ENCODE measurements at places on chromosomes 13 and 19.

DNA sequence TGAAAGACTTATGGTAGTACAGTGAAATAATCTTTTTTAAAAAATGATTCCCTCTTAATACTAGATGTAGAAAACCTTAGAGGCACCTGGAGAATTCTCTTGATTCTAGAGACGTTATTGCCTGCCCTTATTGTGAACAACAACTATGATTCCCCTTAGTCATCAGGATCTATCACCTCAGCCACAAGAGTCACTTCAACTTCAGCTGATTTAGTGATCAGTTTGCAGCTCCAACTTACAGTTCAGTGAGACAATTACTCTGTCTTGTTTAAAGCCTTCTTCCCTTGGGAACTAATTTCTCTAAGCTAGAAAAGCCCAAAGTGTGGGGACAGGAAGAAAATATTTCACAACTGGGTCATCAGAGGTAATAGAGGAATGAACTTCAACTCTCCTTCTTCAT lies 254.3 kb upstream of the SLITRK1 start:
- DNase-seq = no peak

GRCh38 chr13:109756778-109757177 lies 29.6 kb downstream of the IRS2 start:
- DNase-seq = no peak

DNA sequence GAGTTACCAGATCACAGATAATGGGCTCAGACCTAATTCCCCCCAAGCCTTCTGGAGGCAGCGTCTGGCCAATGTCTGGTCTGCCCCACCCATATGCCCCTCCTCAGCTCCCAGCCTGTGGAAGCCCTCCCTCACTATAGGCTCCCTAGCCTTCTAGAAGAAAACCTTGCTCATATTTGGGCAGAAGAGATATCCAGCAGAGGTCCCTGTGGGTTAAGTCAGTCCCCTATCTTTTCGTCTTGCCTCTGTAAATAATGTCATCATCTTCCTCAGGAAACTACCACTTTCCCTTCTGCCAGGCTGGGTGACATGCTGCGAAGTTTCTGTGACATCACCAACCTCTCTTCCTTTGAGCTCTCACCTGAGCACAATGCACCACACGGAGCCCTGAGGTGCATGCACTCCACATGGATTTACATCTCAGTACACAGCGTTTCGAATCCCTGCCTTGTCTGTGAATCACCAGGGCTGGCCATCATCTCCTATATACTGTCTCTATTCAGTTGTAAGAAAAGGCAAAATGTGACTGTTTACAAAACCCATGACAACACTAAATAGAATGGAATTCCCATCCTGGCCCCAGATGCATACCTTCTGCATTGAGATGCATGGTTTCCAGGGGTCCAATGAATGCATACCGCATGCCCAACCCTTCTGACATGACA lies 112.8 kb downstream of the CRYL1 start:
- no peak for DNase-seq

DNA sequence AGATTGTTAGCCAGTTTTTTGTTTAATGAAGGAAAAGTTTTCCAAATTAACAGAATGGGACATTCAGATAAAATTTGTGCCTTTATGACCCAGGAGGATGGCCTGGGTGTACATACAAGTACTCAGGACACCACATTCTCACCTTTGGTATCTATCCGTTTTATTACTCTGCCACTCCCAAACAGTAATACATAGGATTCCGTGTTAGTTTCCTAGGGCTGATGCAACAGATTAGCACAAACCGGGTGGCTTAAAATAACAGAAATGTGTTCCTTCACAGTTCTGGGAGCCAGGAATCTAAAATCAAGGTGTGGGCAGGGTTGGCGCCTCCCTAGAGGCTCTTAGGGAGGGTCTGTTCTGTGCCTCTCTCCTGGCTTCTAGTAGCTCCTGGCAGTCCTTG lies 129.9 kb downstream of the GGACT start:
- no peak for DNase-seq

- no peak for DNase-seq
Measured at GRCh38 chr13:25946321-25946720, 105.5 kb downstream of the SHISA2 start.

DNA sequence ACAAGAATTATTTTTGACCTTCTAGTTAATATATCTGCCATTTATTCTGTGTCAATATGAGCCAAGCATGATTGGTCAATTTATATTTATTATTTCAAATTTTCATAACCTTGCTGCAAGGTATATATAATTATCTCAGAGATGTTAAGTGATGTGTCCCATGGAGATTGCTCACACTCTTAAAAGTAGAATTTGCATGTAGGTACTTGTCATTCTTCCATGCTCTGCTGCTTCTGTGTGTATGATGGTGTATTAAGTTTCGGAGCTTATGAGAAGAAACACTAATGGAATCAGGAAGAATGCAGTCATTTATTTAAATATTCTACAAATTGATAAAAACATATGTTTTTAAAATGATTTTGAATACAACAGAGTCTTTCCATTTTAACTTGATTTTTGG lies 586.8 kb upstream of the MIR17HG start:
- no peak for DNase-seq

GRCh38 chr13:112700291-112701060 lies 10.6 kb downstream of the ATP11A start:
- no peak for DNase-seq

- no peak for DNase-seq
Measured at GRCh38 chr13:32035716-32036115, 4.1 kb downstream of the FRY start.

DNA sequence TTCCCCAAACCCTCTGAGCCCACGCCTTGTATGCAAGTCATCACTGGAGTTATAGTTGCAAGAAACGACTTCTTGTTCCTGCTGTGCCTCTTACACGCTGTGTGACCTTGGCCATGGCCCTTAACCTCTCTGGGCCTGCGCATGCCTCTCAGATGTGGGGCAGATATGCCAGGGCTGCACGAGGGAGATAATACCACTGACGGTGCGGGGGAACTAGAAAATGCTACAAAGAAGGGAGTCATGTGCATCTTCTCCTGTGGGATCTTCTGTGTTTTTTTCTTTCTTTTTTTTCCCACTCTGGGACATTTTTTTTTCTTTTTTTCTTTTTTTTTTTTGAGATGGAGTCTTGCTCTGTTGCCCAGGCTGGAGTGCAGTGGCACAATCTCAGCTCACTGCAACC lies 4.3 kb upstream of the SAMD1 start:
- no peak for DNase-seq

- no peak for DNase-seq
Measured at GRCh38 chr19:37718304-37718703, 1.3 kb downstream of the ZNF607 start.

- DNase-seq = no peak
Measured at GRCh38 chr13:89925107-89925506, 1422.4 kb upstream of the MIR17HG start.

DNA sequence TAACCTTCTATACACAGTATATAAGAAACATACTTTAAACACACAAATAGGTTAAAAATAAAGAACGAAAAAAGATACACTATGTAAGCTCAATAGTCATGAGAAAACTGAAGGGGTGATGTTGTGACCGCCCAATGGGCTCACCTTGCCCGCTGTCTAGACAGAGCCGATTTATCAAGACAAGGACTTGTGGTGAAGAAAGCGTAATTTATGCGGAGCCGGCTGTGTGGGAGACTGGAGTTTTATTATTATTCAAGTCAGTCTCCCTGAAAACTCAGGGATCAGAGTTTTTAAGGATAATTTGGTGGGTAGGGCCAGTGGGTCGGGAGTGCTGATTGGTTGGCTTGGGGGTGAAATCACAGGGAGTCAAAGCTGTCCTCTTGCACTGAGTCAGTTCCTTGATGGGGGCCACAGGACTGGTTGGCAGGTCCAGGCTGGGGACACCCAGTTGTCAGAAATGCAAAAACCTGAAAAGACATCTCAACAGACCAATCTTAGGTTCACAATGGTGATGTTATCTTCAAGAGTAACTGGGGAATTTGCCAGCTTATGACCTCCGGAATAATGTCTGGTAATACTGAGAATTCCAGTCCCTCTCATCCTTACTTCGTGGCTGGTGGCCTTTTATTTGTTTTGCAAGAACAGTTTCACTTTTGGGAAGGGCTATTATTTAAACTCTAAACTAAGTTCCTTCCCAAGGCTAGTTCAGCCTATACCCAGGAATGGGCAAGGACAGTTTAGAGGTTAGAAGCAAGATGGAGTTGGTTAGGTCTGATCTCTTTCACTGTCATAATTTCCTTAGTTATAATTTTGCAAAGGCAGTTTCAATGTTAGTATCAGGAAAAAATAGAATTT lies 96.6 kb downstream of the UBL3 start:
- DNase-seq = no peak

- no peak for DNase-seq
Measured at GRCh38 chr13:46565808-46566750, 13.1 kb downstream of the LRCH1 start.

GRCh38 chr13:90899416-90899815 lies 448.1 kb upstream of the MIR17HG start:
- no peak for DNase-seq

DNA sequence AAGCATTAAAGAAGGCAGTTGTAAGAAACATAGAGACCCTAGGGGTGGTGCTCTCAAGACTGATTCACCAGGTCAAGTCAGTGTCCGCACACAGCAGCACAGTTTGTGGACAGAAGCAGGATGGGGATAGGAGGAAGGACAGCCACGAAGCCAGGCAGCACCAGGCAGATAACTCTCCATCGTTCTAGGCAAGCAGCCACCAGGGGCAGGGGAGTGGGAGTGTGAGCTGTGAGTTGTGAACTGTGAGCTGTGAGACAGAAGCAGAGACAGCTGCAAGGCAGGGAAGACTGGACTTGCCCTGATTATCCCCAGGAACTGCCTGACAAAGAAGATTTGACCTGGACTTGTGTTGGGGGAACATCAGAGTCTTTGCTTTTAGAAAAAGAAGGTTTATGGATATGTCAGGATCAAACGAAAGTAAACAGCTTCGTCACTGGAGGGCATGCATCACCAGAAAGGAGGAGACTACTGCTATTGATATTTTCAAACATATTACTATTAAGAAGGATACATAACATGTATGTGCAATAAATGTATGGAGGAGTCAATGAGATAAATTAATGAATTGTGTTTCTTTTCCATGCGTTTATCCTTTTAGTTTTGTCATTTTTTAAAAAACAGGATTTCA lies 286.1 kb downstream of the IRS2 start:
- no peak for DNase-seq

- no peak for DNase-seq
Measured at GRCh38 chr19:21166436-21166835, 24.6 kb downstream of the ZNF431 start.

DNA sequence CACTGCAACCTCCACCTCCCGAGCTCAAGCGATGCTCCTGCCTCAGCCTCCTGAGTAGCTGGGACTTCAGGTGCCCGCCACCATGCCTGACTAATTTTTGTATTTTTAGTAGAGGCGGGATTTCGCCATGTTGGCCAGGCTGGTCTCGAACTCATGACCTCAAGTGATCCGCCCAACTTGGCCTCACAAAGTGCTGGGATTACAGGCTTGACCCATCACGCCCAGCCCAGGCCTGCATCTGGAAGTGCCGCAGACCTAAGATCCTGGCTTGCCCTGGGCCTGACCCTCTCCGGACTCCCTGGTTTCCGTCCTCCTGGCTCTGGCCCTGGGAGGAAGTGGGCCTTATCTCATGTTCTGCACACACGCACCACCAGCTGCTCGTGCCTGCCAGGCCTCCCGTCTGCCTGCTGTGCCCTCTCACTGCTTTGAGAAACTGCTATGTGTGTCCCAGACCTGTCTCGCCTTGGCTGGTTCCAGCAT lies 4.7 kb upstream of the PTGIR start:
- no peak for DNase-seq

GRCh38 chr13:31629085-31629780 lies 110.1 kb upstream of the RXFP2 start:
- no peak for DNase-seq

- no peak for DNase-seq
Measured at GRCh38 chr13:35643625-35644024, 167.1 kb upstream of the MAB21L1 start.

DNA sequence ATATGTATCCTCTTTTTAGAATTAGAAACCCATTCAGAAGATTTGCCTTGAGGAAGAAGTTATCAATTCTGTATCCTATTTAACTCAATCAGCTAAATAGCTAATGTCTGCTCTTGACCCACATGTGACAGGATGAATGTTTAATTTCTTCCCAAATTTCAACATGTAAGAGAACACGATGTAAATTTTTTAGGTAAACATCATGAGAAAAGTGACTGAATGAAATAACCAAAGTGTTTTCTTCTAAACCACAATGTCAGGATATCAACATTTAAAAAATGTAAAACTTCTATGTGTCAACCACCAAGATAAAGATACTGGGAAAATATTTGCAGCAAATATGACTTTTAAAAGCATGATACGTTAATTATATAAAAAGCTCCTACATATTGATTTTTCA lies 302.4 kb downstream of the DCT start:
- DNase-seq = no peak

GRCh38 chr13:95367309-95367843 lies 66.1 kb upstream of the ABCC4 start:
- no peak for DNase-seq

GRCh38 chr13:24887759-24888158 lies 123.8 kb downstream of the RNF17 start:
- DNase-seq = no peak

DNA sequence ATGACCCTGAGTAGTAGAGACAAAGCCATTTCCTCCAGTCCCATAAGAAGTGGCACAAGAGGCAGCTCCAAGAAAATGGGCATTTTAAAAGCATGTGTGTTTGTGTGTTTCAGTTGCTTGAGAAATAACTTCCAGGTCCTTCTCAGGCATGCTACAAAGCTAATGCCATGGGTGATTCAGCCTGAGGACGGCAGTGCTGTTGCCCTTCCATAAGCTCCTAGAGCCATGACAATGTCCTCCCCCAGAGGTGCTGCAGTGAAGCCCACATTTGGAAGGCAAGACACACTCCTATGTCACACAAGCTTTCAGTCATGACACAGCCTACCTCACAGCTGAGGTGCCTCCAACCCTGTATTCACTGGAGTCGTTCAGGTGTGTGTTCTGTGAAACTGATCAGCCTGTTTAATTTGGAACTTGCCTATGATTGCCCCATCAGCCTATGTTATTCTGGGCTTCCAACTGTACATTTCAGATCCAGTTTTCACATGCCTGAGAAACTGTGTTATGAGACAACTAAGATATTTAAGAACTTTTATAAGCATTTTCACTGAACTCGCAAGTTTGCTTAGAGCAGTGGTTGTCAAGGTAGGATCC lies 213.6 kb downstream of the FOXO1 start:
- no peak for DNase-seq

DNA sequence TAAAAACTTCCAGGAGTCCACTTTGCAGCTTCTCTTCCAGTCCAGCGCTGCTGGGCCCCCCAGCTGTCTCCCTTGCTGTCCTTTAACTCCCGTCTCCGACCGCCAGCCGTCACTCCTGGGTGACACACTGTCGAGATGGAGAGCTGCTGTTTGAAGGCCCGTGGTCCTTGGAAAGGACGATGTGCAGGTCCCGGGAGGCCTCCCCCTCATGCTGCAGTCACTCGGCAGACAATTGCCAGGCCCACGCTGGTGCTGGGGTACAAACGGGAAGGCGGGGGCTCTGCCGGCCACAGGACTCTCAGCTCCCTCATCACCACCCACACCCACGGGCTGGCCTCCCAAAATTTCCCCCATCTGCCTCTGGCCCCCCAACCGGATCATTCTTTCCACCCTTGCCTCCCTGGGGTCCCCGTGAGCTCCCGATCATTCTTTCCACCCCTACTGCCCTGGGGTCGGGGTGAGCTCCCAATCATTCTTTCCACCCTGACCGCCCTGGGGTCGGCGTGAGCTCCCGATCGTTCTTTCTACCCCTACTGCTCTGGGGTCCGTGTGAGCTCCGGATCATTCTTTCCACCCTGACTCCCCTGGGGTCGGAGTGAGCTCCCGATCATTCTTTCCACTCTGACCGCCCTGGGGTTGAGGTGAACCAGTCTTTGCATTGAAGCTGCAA lies 16.0 kb upstream of the ZNF554 start:
- no peak for DNase-seq

Measured in stimulated activated CD4-positive, alpha-beta T cell treated with anti-CD3 and anti-CD28 coated beads, Interleukin-1b, Interleukin-23, amount 100 ng/mL, for 1 hour (primary cell).